ENCODE measurements at places on chromosomes 2 and 18.
A peak's percentile ranks its signal among the peaks of the same experiment; 100 is the strongest.

DNA sequence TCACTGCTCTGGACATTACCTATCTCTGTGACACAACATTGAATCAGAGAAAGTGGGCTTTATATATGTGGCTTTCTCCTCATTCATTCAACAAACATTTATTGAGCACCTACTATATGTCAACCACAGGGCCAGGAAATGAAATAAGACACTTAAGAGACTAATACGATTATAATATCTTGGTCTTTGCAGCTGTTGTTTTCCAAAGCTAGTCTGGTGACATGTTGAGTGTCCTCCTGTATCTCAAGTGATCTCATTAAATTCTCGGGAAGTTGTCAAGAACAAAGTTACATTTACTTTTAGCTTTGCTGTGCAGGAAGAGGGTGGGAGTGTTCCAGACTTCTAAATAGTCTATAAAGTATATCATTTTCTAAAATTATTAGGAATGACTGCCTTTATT is 164.6 kb upstream of the SP5 start:
- DNase-seq: no peak

DNA sequence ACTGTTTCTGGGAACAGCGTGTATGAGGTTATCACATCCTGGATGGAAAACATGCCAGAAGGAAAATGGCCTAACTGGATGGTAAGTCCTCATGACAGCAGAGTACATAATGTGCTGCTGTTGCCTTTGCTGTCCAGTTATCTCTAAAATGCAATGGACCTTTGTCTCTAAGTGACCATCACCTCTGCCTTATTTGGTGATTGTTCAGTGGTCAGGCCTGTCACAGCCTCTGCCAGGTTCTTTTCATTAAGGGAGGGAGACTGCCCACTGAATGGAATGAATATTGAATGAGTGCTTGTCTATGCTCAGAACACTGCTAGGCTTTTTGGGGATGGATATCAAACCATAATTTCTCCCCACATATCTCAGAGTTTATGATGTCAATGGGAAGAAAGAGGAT is 29.0 kb downstream of the SLC3A1 start:
- no peak for DNase-seq

GRCh38 chr2:38147333-38148121 is 71.6 kb upstream of the CYP1B1 start:
- DNase-seq: no peak

DNA sequence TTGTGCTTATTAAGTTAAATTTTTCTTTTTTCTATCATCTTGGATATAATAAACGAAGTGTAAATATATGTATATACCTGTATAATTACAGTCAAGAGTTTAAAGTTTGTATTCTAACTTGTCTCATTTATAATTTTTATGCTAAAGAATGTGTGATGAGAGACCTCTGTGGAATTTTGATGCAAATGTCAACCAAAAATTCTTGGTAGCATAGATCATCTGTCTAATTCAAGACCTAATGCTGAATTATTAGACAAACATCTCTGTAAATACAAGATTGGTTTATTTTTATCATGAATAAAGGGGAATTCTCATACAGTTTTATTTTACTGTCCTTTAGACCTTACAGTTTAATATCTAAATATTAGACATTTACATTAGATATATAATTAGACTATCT is 149.2 kb upstream of the VWC2L start:
- no peak for DNase-seq

DNA sequence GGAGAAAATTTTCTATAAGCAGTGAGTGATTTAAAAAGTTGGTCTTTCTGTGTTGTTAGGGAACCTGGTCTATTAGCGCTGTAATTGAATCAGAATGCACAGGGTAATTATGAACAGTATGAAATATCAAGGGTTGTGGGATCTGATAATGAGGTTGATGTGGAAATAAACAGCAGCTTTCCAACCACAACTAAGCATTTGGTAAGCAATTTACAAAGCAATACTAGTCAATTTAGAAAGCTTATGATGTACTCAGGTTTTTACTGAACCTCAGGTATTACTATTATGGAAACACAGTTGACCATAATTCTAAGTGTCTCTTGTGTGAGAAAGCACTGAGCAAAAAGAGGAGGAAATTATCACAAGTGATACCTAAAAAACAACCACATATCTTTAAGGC is 11.0 kb upstream of the SMCHD1 start:
- DNase-seq: no peak

DNA sequence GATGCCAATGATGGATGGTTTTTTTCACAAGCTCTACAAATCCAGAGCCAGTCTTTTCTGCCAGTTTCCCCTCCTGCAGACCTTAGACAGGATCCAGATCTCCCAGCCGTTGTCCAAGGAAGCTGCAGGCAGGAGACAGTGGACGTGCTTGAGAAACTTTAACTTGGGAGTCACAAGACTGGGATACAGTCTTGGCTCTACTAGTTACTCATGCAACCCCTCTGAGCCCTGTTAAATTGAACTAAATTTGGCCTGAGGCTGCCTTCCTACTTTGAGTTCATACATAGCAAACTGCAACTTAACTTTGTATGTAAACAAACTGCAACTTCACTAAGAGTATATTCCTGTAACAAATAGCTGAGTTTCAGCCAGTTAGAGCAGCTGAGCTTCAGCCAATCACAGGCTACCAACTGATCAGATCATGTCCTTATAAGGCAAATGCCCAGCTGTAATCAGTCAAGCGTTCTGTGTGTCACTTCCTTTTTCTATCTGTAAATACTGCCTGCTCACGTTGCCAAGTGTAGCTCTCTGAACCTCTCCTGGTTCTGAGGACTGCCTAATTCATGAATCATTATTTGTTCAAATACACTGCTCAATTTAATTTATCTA is 140.9 kb downstream of the CAPN13 start:
- peak; percentile 4 for DNase-seq

All from SIG-M5 (cell line).